G401 (cell line): ENCODE measurements at places on chromosomes 6 and 20. TPM values are rescaled to one million over a fixed set of nuclear protein-coding genes. Genes with fewer than 3 reads are reported as not detected.

The CLPSL2 gene
- not detected in 2 replicates for total RNA-seq

DNA sequence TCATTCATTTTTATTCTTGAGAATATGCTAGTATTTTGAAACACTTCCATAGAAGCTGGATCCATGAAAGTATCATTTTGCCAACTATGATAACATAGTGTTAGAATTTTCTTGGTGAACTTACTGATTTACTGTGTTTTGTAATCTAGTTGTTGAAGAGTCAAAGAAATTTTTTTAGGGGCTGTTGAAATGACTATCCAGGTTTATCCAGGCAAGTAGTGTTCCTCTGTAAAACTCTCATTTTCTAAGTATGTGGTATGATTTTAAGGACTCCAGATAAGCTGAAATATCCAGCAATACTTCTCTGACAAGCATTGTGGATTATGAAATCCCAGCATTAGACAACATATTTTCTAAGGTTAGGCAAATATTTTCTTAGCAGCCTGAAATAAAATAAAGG is 95.9 kb downstream of the GRIK2 start:
- DNase-seq: no peak

DNA sequence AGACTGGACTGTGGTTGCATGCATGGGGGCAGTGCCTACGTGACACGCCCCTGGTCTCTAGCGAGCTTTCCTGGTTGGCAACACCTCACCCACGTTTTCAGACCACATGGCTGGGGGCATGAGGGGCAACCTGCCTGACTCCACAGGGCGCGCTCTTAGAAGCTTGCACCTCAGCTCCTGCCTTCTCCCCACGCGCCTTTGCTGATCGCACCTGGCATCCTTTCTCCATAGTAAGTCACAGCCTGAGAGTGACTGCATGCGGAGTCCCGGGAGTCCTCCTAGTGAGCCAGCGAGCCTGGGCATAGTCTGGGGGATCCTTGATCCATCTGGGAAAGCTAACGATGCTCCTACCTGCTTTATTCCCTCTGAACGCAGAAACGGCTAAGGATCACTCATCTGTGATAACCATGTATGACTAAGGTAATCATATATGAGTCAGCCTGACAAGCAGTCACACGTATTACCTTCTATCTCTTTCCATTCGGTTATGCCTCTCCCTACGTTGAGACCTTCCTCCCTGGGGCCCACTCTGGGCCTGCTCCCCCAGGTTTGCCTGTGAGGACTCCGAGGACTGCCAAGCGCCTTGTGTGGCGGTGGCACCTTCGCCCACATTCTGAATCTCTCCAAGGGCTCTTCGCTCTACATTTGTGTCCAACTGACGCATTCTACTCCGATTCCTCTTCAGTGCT is 4.5 kb downstream of the TCFL5 start:
- no peak for DNase-seq

- peak; percentile 69 for DNase-seq
Measured at GRCh38 chr6:46734867-46735719, at the start of gene PLA2G7. Gene PLA2G7, minus strand, starts transcription at chr6:46735375. Its CDS starts 12,484 bp downstream, at chr6:46722891.

- DNase-seq: peak; percentile 16
Measured at GRCh38 chr6:24766680-24767462, 7.9 kb upstream of the GMNN start.

DNA sequence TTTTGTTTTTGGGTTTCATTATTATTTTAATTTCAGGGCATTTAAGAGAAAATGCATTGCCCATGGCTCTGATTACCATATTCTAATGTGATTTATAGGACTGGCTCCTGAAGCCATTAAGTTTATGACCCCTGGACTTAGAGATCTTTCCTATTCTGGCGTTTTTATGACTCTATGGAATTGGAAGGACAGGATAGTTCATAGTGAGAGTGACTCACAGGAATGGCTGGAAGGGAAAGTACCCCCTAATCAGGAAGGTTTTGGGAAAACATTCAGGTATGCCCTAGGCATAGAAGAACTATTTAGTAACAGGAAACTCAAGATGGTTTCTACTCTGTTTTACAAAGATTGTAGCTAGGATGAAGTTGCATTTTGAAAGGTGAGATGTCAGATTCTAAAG is 108.6 kb upstream of the SLC2A12 start:
- no peak for DNase-seq
